ENCODE measurements at places on chromosomes 6 and 20. TPM values are rescaled to one million over a fixed set of nuclear protein-coding genes. Genes with fewer than 3 reads are reported as not detected.

FYN gene
- 130 TPM for total RNA-seq

WFDC2 gene
- total RNA-seq, result 2.2 TPM

DNA sequence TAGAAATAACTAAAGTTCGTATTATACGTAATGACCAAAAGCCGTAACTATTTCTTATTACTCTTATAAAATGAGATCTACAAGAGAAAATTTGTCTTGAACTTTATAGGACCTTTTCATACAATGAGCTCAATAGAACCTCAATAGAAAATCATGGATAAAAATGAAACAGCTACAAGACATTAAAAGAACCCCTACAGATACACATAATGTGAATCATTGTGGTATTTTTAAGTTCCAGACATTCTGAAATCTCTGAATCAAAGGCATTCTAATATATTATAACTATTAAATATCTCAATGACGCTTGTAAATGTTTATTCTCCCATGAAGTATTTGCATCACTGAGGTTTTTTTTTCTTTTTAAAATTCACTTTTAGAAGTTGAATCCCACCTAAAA lies 22.2 kb upstream of the POU3F2 start:
- H3K36me3 ChIP-seq, result no peaks in the 10 kb centered on the region
- no peak overlapping the region for H3K27ac ChIP-seq
- H3K27me3 ChIP-seq, result no peaks in the 10 kb centered on the region
- H3K4me1 ChIP-seq, result no peaks in the 10 kb centered on the region
- no peak overlapping the region for H3K4me3 ChIP-seq

DNA sequence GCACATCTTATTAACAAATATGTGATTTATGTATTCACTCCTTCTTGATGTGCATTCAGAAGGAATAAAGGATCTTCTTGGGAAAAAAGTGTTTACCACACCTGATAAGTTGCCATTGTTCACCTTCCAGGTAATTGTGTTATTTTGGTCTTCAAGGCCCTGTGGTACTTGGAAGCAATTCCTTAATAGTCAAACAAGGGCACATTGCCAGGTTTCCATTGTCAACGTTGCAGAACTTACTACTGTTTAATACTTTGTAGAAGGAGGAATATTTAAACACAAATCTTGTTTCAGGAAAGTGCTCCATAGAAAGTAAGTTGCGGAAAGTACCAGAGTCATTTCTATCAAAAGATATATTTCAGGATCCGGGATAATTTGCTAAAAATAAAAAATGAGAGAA lies 129.5 kb upstream of the SGK1 start:
- peaks cover 18% of the 10 kb centered on the region for H3K4me1 ChIP-seq
- H3K27ac ChIP-seq, result no peak overlapping the region
- no peaks in the 10 kb centered on the region for H3K36me3 ChIP-seq
- DNase-seq, result no peak

DNA sequence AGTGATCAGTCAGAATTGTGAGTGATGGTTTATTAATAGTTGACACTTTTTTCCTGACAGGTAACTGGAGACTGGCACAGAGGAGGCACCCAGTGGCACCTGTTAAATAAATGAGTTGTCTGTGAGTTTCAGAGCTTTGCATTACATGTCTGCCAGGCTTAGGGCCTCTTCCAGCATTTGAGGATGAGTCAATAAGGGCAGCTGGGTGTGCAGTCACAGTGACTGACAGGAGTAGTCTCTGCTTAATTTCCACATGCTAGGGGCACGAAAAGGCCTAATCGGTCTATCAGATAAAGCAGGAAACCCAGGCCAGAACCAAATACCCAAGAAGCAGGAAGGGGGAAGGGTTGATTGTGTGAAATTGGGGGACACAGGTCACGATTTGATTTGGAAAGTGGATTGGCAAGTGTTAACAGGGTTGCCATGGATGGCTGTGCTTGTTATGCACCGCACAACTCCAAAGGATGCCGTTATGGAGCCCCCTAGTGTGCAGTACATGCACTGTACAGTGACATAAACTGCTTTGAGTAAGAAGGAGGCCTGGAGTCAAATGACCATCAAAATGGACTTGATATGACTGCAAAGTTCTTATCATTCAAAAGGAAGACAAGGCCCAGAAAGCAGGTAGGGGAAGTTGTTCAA lies 111.9 kb upstream of the GGTLC1 start:
- no peak overlapping the region for H3K27ac ChIP-seq
- no peaks in the 10 kb centered on the region for H3K4me1 ChIP-seq
- H3K36me3 ChIP-seq, result no peaks in the 10 kb centered on the region
- no peak for DNase-seq

SAMHD1 gene
- 142 TPM for total RNA-seq

SPTLC3 gene
- 5.9 TPM for total RNA-seq

DNA sequence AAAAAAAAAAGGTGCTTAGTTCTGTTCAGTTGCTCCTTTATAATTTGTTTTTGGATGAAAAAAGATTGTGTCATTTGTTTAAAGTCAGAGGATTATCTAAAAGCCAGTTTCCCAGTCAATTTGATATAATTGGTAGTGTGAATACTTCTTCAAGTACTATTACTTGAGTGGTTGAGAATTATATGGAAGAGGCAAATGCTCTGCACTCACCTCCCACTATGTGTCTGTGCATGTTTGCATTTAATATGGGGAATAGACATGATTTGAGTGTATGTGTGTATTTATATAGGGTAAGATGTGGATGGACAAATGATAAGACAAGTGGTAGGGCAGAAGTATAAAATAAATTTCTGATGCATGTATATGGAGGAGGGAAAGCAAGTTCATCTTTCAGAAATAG lies 15.8 kb downstream of the GJA1 start:
- no peak for DNase-seq
- H3K27me3 ChIP-seq, result no peaks in the 10 kb centered on the region
- no peak overlapping the region for H3K27ac ChIP-seq

GRCh38 chr20:23225407-23226060 lies 125.1 kb upstream of the NXT1 start:
- no peak overlapping the region for H3K4me3 ChIP-seq
- H3K36me3 ChIP-seq, result no peaks in the 10 kb centered on the region
- H3K27ac ChIP-seq, result no peak overlapping the region
- H3K4me1 ChIP-seq, result no peaks in the 10 kb centered on the region
- H3K27me3 ChIP-seq, result no peaks in the 10 kb centered on the region

ARMH2 gene
- not detected for total RNA-seq

- DNase-seq, result no peak
- H3K4me1 ChIP-seq, result peaks cover 10% of the 10 kb centered on the region
- no peak overlapping the region for H3K4me3 ChIP-seq
- no peak overlapping the region for H3K27ac ChIP-seq
Observed at GRCh38 chr6:168170841-168171601, 92.0 kb upstream of the FRMD1 start.

DNA sequence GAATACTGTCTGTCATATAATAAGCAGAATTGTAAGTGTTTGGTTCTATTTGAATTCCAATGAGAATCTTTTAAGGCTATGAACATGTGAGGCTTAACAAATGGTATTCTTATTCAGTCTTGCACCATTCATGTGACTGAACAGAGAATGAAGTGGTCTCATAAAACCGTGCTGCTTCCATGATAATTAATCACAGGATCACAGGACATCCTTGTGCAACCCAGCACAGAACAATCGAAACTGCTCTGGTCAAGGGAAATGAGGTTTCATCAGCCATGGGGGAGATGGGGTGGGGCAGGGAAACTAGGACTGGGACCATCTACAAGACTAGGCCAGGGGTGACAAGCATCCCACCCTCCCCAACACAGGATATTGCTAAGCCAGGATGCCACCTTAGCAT lies 6.0 kb downstream of the PPIL6 start:
- H3K36me3 ChIP-seq, result no peaks in the 10 kb centered on the region
- H3K27me3 ChIP-seq, result no peaks in the 10 kb centered on the region
- peaks cover 26% of the 10 kb centered on the region for H3K4me1 ChIP-seq
- H3K27ac ChIP-seq, result peak overlapping the region; percentile 68
- no peak overlapping the region for H3K4me3 ChIP-seq

DNA sequence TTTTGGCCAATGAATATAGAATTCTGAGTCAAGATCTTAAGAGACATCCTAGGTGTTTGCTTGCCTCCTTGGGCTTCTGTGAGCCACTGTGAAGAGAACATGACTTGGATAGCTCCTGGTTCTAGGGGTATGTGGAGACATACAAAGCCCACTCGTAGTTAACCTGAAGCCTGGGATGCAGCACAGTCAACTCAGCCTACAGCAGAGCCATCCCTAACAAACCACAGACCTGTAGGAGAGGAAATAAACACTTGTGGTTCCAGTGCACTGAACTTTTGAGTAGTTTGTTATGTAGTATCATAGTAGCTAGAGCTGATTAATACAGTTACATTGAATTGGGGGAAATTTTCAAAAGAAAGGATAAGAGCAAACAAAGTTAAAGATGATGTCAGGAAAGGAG lies 474.4 kb upstream of the HSF2 start:
- H3K4me3 ChIP-seq, result no peak overlapping the region
- no peaks in the 10 kb centered on the region for H3K27me3 ChIP-seq
- H3K36me3 ChIP-seq, result no peaks in the 10 kb centered on the region

GRCh38 chr6:6918216-6918983 lies 189.4 kb upstream of the RREB1 start:
- no peaks in the 10 kb centered on the region for H3K27me3 ChIP-seq
- H3K4me3 ChIP-seq, result no peak overlapping the region
- DNase-seq, result no peak
- no peaks in the 10 kb centered on the region for H3K36me3 ChIP-seq

DNA sequence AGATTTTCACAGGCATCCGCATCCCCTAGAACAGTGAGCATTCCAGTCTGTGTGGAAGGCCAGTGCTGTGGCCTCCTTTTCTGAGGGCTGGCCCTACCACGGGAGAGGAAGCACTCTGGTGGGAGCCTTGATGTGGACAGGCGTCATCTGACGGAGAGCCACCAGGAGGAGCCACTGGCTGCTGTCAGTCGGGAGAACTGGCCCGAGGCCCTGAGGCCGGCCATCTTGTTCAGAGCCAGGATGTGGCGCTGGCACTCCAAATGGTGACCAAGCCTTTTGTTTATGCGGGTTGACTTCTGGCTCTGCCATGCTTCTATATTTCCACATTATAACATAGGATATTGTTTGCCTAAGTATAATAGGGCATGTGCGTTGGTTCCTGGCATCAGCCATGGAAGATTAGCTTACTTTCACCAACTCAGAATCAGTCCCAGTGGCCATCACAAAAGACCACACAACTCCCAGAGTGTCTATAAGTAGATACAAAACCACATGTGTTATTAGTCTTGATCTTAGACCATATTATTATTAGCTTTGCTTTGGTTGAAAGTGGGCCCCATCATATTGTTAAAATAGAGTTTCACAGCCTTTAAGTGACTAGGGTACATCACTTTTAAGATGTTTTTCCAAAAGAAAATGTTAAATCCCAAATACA lies 273.9 kb upstream of the TAB2 start:
- peaks cover 28% of the 10 kb centered on the region for H3K4me1 ChIP-seq
- H3K27ac ChIP-seq, result no peak overlapping the region
- no peaks in the 10 kb centered on the region for H3K27me3 ChIP-seq
- no peak overlapping the region for H3K4me3 ChIP-seq

DNA sequence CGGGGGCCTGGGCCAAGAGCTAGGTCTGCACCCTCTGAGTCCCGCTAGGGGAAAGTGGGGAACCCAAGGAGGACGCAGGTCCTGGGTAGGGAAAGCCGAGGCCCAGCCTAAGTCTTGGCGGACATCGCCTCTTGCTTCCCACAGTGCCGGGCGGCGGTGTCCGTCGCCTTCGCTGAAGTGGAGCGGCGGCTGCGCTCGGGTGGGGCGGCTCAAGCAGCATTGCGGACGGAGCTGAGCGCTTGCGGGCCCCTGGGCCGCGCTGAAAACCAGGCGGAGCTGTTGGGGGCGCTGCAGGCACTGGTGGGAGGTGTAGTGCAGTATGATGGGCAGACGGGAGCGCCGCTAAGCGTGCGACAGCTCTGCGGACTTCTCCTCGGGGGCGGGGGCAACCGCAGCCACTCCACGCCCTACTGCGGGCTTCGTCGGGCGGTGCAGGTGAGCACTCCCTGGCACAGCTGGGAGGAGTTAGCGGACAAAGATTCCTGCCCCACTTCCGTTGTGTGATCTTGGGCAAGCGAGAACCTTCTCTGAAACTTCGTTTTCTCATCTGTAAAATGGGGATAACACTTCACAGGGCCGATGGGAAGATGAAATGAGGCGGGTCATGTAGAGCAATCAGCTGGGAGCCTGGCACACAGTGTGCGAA lies 4.2 kb downstream of the PRSS16 start:
- peak overlapping the region; percentile 45 for H3K4me3 ChIP-seq
- peaks cover 4% of the 10 kb centered on the region for H3K27me3 ChIP-seq

Data from vagina (tissue), 2 donors.